ENCODE measurements at places on chromosomes 4 and X.

DNA sequence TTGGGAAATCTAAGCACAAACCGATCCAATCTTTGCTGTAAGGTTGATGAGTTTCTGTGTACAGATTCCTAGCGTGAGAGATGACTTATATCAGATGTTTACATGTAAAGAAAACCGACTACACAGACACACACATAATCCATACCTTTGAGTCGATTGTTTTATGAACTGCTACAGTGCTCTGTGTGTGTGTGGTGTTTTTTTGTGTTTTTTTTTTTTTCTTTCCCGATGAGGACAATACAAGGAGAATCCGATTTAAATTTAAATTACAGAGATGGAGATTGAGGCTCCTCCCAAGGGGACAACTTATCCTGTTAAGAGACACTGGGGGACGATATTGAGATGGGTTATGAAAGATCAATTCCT lies 461 bp upstream of the SLC9A6 start:
- DNase-seq = no peak

- DNase-seq = peak; percentile 88
These were observed 90.8 kb downstream of the IRF2 start for GRCh38 chr4:184383497-184384055.

GRCh38 chr4:74364652-74365491 lies at the start of gene EREG:
Gene EREG, plus strand, starts transcription at chr4:74365145. Its CDS starts 164 bp downstream, at chr4:74365309.
- DNase-seq = peak; percentile 59

- DNase-seq = no peak
These were observed 55.7 kb downstream of the MSX1 start for GRCh38 chr4:4914965-4915845.

DNA sequence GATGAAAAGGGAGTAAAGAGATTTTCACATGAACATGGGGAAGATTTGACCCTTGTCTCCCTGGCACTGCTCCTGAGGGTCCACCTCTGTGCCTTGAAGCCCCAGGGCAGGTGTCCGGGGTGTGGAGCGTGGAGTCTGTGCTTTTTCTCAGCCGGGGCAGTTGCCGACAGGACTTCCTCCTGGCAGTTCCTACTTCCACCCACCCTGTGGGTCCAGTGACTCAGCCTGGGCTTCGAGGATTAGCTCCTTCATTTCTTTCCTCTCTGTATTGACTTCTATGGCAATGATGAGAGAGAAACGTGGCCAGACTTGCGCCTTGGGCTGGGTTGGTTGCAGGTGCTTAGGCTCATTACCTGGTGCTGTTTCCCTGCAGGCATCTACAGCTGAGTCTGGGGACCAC lies 35.9 kb upstream of the CLCN4 start:
- DNase-seq = no peak

DNA sequence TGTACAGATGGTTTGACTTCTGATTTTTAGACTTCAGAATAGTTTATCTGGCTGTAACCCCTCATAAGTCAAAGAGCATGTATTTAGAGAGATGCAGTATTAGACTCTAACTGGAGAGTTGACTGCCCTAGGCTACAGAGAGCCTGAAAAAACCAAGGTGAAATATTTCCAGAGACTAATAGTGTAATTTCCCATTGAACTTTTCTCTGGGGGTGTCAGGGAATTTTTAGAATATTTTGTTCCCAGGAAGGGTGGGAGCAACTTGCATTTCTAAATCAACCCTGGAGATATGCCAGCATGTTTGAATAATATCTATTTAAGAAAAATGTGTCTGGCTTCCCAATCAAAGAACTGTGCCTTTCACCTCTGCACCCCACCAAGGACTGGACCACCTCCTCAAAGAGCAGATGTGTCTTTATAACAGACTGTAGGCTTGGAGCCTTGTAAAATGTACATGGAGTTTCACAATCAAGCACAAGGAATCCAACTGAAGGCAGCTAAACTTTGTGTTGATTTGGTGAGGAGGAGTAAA lies 2.0 kb downstream of the ANXA3 start:
- no peak for DNase-seq

DNA sequence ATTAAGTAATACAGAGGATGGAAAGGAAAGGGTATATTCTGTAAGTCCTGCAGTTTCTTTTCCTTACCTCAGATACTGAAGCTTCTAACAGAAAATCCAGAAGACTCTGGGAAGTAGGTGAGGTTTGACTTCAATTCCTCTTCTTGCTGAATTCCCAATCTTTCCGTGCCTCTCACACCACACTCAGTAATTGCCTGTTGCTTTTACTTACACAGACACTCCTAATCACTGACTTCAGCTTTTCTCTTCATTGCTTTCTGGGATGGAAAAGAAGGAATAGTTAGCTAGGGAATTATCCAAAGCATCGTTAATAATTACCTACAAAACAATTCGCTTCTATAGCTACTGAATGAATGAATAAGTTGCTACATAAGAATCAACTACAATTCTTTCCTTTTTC lies 163.6 kb downstream of the FBXO8 start:
- DNase-seq = no peak

- DNase-seq = no peak
These were observed 8.0 kb downstream of the NR3C2 start for GRCh38 chr4:148434075-148434773.

GRCh38 chr4:2865196-2865780 lies 21.6 kb downstream of the ADD1 start:
- DNase-seq = no peak

DNA sequence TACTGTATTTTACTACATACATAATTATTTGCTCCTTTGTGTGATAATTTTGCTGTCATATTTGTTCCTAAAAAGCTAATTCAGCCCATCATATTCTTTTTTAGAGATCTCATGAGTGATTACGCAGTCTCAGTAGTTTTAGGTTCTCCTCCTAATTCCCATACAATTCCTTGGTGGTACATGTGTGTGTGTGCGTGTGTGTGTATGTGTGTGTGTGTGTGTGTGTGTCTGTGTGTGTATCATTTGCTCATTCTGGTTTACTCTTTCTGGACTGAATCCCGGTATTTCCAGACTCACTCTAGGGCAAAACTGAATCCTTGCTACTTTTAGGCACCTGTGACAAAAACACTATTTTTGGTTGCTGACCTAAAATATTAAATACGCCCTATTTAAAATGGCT lies 34.9 kb downstream of the STK26 start:
- DNase-seq = no peak

DNA sequence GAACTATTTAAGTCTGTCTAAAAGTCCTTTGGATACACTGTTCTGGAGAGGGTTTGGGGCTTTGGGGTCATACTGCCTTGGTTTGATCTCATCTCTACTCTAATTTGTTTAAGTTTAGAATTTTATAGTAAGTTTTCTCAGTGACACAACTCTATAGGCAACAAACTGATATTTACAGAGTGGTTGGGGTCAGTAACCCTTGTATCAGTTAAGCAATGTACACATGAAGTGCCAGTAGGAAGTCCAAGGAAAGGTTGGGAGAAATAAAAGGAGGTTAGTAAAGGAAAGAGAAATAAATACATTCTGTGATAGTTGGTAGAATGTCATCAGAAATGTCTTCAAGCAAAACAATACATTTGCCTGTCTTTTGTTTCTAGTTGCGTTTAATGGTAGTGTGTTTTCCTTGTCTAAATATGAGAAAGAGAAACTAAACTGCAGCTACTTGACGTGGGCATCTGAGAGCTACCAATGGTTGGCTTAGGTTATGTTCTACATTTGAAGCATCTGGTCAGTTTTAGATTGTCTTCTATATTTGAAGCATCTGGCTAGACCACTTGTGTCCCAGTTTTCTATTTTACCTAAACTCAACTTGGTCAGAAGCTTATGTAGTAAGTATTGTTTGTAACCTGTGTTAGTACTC lies 6.9 kb downstream of the ATP7A start:
- DNase-seq = no peak

DNA sequence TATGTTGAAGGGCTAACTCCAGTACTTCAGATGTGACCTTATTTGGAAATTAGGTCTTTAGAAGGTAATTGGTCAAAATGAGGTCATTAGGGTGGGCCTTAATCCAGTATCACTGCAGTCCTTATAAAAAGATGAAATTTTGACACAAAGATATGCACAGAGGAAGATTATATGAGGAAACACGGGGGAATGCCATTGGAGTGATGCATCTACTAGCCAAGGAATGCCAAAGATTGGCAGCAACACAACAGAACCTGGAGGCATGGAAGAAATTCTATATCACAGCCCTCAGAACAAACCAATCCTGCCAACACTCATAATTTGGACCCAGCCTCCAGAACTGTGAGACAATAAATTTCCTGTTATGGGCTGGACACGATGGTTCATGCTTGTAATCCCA lies 17.6 kb downstream of the TRIM61 start:
- no peak for DNase-seq

DNA sequence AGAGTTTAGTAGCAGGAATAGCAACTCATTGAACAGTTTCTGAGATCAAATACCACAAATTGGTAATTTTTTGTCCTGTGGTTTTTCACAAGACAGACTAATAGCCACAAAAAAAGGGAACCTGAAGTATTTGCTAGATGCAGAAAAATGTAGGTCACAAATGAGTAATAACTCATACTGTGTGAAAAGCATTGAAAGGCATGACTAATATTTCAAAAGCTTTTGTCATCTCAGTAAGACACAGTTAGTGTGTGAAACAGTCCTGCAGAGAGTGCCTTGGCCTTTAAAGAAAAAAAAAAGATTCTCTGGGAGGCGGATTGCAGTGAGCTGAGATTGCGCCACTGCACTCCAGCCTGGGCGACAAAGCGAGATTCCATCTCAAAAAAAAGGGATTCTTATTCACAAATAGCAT lies 31.4 kb upstream of the SLC25A31 start:
- no peak for DNase-seq

- DNase-seq = no peak
These were observed 95.0 kb upstream of the UBQLN2 start for GRCh38 chrX:56468441-56468840.

DNA sequence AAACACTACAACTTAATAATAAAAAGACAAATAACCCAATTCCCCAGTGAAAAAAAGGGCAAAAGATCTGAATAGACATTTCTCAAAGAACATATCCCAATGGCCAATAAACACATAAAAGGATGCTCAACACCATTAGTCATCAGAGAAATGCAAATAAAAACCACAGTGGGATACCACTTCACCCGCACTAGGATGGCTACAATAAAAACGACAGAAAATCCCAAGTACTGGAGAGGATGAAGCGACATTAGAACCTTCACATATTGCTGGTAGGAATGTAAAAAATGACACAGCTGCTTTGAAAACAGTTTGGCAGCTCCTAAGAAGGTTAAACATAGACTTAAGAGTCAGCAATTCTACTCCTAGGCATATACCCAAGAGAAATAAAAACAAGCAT lies 140.6 kb upstream of the ARX start:
- no peak for DNase-seq

- DNase-seq = no peak
These were observed 33.1 kb upstream of the VCX3A start for GRCh38 chrX:6568031-6568430.

DNA sequence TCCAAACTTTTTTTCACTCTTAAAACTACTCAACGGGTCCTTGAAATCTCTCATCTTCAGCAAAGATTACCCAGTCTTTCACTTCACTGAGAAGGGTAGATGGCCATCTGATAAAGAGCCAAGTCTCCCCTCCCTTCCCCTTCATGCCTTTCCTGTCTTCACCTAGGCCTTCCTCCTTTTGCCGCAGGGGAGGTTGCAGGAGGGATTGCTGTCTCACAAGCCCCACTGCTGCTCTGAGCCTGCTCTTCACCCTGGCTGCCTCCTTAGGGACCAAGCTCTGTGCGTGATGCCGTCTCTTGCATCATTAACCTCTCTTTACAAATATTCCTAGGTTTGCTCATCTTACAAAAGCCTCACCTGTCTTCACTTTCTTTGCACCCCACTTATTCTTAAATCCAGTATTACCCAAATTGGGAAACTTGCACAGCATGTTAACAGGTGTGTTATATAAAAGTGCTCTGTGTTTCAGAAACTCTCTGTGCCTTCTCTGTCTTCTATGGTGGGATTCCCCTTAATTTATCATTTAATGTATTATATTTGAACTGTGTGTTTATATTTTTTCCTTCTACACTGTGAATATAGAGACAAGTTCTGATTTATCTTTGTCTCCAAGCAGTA lies 3.8 kb downstream of the ZFX start:
- DNase-seq = no peak

GRCh38 chr4:8052160-8052691 lies 106.4 kb downstream of the ABLIM2 start:
- no peak for DNase-seq

- no peak for DNase-seq
These were observed 159.1 kb downstream of the NDST3 start for GRCh38 chr4:118193421-118193820.

DNA sequence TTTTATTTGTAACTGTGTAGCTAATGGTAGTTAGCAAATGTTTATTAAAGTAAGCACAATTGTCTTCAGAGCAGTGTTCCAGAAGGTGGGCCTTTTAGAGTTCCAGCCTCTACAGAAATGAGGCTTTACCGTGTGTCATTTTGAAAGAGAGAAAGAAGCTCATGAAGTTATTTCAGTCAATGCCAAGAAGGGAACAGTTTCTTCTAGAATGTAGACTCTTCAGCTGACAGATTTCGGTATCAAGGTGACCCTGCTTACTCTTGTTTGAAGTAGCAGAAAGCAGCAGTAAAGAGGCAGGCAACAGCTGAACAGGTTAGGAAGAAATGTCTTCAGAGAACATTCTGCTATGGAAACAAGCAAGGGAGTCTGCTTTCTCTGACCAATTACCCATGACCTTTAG lies 93.6 kb downstream of the TASL start:
- no peak for DNase-seq

DNA sequence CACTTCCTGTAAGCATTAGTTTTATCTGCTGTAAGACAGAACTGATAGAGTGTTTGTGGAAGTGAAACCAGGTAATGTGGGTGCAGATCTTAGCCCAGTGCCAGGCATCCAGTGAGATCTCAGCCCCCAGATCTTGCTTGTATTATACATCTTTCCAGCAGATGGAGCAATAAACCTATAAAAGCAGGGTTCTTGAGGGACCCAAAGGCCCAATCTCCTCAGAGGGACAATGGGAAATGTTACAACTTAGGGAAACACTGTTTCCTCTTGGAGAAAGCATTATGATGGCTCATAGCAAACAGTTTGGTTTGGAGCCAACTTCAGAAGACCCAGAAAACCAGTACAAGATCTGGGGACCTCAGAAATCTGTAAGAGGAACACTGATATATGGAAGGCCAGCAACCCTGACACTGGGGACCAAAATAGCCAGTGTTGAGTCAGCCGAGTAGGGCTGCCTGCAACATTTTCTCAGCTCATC lies 206.3 kb downstream of the SLC7A11 start:
- DNase-seq = peak; percentile 50

- DNase-seq = no peak
These were observed at the start of gene NBDY for GRCh38 chrX:56729152-56729850. Gene NBDY, plus strand, starts transcription at chrX:56729243. Its CDS starts 111 bp downstream, at chrX:56729354.

DNA sequence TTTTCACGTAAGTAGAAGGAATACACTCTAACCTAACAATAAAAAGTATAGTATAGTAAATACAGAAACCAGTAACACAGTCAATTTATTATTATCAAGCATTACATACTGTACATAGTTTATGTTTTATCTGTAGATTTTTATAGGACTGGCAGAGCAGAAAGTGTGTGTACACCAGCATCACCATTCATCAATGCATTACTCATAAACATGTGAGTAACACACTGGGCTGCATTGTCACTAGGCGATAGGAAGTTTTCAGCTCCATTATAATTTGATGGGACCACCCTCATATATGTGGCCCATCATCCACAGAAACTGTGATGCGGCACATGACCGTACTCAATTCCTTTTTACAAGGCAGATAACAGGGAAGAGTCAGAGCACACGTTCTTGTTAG lies 137.8 kb upstream of the RBPJ start:
- DNase-seq = no peak

All from HFF-Myc (cell line).